Activated naive CD4-positive, alpha-beta T cell treated with anti-CD3 and anti-CD28 coated beads for 36 hours (primary cell): ENCODE measurements at places on chromosomes 3 and 15. TPM values are rescaled to one million over a fixed set of nuclear protein-coding genes. Genes with fewer than 3 reads are reported as not detected.

- peaks cover 4% of the 10 kb centered on the region for H3K36me3 ChIP-seq
- no peak overlapping the region for H3K27ac ChIP-seq
- H3K27me3 ChIP-seq, result no peaks in the 10 kb centered on the region
- DNase-seq, result no peak
Observed at GRCh38 chr3:12956316-12956660, 114.9 kb upstream of the RPL32 start.

DNA sequence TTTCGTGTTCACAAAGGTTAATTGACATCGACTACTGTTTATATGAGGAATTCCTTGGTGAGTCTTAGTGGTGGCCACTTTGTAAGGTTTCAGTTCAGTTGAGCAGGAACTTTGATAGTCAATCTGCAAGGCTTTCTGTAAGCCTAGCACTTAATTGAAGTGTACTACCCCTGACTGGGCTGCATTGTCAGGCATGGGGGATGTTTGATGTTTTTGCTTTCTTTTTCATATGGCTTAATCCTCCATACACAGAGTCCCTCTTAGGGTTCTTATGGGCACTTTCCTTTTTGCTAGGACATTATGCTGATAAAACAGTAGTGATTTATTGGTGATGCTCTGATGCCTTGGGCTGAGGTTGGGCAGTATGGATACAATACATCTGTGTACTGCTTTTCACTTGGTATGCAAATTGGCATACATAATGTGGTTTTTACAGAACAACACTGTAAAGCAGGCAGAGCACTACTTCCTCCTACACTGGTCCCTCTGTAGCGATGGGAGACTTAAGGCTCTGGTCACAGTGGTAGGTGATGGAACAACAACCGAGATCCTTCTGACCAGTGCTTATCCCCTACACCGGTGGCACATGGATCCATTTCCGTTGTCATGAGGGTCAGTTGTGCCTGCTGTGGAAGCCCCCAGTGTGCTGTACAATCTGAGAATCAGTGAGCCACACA is 261.0 kb downstream of the MFSD1 start:
- no peaks in the 10 kb centered on the region for H3K36me3 ChIP-seq
- no peak overlapping the region for H3K4me3 ChIP-seq
- DNase-seq, result no peak
- H3K27me3 ChIP-seq, result peaks cover 2% of the 10 kb centered on the region
- H3K4me1 ChIP-seq, result no peaks in the 10 kb centered on the region

DNA sequence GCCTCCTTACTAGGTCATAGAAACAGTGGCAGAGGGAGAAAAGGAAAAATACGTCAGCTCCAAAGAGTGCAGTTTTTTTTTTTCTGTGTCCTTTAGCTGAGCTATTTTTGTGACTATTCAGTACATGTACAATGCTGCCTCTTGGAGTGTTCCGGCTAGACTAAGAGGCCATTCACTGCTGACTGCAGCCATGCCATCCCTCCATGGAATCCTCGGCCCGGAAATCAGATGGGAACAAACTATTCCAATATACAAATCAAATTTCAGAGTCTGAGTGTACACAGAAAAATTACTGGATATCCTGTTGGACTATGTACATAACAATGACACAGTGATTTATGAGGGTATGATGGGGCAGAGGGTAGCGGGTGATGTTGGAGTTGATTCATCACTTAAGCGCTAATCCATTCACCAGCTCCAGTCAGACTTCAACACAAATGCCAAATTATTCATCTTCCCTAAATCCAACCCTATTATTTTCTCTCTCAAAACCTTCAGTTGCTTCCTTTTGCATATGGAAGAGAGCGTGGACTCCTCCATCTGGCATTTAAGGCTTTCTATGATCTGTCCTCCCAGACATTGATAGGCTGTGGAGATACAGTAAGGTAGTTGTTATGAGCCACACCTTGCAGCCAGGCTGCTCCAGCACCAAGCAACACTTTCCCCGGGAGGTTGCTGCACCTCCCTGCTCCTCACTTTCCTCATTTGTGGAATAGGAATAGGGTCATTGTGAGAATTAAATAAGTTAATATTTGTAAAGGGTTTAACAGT is 109.1 kb downstream of the LPP start:
- H3K36me3 ChIP-seq, result no peaks in the 10 kb centered on the region
- H3K27me3 ChIP-seq, result no peaks in the 10 kb centered on the region
- no peak overlapping the region for H3K27ac ChIP-seq
- H3K4me1 ChIP-seq, result peaks cover 1% of the 10 kb centered on the region
- no peak overlapping the region for H3K4me3 ChIP-seq

DNA sequence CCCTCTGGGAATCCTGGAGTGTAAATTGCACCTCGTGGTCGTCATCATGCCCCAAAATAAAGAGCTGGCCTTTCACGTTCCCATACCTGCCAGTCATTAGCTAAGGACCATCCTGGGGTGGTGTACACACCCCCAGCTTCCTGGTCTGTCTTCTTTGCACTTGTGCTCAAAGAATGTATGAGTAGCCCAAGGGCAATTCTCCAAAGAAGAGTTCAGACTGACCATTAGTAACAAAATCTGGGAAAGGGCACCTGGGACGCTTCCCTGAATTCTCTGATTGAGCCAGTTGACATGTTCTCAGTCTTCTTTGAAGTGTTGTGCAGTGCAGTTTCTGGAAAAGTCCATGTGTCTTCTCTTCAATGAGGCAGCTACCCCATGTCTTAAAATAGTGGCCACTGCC is 34.8 kb downstream of the FAM3D start:
- no peaks in the 10 kb centered on the region for H3K36me3 ChIP-seq
- no peaks in the 10 kb centered on the region for H3K4me1 ChIP-seq
- DNase-seq, result no peak

DNA sequence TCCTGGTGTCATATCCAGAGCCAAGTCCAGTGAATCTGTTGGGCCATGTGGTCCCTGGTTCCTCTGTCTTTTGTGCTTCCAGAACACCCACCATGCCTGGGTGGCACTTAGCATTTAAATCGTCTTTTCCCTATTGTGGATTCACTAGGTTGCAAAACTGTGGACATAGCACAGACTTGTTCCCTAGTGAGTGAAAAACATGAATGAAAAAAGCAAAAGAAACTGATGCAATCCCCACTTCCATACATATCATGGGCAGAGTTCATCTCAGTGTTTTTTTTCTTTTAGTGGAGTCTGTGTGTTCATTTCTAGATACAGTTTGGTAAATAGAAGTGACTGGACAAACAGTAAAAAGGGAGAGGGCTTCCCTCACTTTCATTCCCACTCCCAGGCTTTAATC is 170.5 kb downstream of the SLCO3A1 start:
- no peaks in the 10 kb centered on the region for H3K36me3 ChIP-seq
- DNase-seq, result no peak
- H3K27ac ChIP-seq, result no peak overlapping the region
- H3K4me3 ChIP-seq, result no peak overlapping the region

DNA sequence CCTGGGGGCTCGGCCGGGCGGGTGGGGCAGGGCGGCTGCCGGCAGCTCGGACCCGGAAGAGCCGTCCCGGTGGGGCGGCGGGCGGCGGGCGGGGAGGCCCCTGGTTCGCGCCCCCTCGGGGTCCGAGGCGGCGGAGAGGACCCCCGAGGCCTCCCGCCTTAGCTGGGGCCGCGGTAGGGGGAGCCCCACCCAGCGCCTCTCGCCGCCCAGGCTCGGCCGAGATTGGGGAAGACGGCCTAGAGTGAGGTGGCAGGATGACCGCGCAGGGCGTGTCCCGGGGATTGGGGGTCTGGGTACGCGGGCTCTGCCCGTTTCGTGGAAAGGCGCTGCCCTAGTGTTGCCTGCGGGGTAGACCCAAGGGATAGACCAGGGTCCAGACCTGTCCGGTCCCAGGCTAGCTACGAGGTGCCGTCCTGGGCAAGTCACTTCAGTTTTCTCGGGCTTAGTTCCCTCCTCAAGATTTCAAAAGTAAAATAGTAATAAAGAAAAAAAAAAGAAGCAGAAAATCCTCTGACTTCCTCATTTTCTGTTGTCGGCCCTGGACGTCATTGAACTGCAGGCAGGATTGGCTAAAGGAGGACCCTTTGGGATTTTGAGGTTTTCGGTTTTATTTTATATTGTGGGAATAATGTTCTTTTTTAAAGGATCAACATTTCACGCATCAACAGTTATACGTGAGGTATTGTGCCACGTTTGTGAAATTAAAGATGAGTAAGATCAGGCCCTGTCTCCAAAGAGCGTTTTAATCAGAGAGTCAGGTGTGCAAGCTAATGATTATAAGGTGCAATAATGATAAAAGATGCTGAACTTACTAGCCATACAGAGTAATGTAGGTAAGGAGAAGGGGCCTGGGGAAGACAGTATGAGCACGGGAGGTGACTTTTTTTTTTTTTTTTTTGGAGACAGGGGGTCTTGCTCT is 679 bp downstream of the IQGAP1 start:
- peak overlapping the region; percentile 88 for H3K27ac ChIP-seq
- H3K36me3 ChIP-seq, result peaks cover 29% of the 10 kb centered on the region
- no peaks in the 10 kb centered on the region for H3K27me3 ChIP-seq

DNA sequence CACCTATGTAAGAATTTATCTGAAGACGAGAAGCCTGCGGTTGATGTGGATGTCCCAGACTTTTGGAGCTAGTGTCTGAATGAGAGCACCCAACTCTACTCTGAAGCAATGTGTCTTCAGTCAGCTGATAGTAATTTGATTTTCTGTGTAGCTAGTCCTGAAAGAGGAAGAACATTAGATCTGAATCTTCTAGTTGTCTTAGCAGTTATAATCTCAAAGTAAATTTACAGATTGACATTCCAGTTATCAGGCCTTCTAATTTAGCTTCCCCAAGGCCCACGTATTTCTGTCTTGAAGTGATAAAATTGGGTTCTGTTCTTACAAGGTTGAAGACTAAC is 1.5 kb downstream of the TCAIM start:
- H3K4me1 ChIP-seq, result peaks cover 17% of the 10 kb centered on the region
- H3K36me3 ChIP-seq, result peaks cover 3% of the 10 kb centered on the region
- no peak for DNase-seq
- H3K4me3 ChIP-seq, result peak overlapping the region; percentile 99
- H3K27ac ChIP-seq, result no peak overlapping the region
- no peaks in the 10 kb centered on the region for H3K27me3 ChIP-seq

Gene PYGO1
- total RNA-seq, result not detected

Gene CCR4
- total RNA-seq, result 27.9 TPM

Gene RETNLB
- total RNA-seq, result not detected
